ENCODE measurements at places on chromosomes 1 and 21.
A peak's percentile ranks its signal among the peaks of the same experiment; 100 is the strongest.

DNA sequence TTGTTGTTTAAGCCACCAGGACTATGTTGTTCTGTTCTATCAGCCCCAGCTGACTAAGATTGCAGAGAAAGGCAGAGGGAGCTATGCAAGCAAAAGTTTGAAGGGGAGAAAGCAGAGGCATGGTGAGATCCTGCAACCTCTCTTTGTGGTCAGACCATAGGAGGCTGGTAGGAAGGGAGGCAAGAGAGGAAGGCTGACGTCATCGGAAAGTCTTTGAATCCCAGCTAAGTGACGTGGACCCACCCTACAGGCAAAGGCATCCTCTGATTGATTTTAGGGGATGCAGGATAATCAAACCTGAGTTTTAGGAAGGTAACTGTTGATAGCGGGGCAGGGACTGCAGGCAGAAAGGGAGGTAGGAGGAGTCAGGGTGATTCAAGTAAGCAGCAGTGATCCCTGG lies 23.3 kb upstream of the TNNI1 start:
- no peak for DNase-seq

- no peak for DNase-seq
Measured at GRCh38 chr1:159279773-159280172, 22.4 kb upstream of the FCER1A start.

- no peak for DNase-seq
Measured at GRCh38 chr1:178659789-178660208, 65.2 kb upstream of the RALGPS2 start.

GRCh38 chr21:42835211-42835610 lies 44.1 kb downstream of the WDR4 start:
- DNase-seq = no peak

GRCh38 chr1:116123837-116124533 lies 12.8 kb downstream of the MAB21L3 start:
- DNase-seq = no peak

DNA sequence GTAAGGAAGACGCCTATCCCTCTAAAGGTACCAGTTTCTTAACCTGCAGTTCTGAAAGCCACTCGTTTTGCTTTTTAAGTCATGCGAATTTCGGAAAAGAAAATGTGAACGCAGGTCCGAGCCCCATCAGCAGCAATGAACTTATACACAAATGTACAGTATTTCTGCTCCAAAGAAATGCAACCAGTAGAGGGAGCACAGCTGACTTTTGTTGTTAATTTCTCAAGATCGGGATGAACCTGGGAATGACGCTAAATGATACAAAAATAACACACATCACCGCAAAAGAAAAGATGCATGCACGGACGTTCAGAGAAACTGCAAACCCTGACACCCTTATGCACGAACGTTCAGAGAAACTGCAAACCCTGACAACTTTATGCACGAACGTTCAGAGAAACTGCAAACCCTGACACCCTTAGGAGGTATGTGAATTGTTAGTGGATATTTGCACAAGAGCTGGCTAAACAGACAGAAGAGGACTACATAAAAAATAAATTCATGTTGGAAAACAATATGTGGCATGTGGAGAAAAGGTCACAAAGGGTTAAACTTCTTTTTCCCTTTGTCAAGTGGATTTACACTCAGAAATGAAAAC lies 3.5 kb upstream of the TIAM1 start:
- DNase-seq = no peak

DNA sequence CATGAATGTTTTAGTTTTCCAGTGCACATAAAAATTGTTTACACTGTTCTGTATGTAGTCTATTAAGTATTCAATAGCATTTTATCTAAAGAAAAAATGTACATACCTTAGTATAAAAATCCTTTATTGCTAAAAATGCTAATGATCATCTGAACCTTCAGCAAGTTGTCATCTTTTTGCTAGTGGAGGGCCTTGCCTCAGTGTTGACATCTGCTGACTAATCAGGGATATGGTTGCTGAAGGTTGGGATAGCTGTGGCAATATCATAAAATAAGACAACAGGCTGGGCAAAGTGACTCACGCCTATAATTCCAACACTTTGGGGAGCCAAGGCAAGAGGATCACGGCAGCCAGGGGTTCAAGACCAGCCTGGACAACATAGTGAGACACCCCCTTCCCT lies 9.0 kb downstream of the DYNLT5 start:
- DNase-seq = no peak

GRCh38 chr1:146035048-146035423 lies 13.5 kb upstream of the HJV start:
- DNase-seq = no peak

- DNase-seq = no peak
Measured at GRCh38 chr1:150557813-150558212, 8.6 kb downstream of the ADAMTSL4 start.

- no peak for DNase-seq
Measured at GRCh38 chr1:176178316-176178715, 28.8 kb downstream of the COP1 start.

DNA sequence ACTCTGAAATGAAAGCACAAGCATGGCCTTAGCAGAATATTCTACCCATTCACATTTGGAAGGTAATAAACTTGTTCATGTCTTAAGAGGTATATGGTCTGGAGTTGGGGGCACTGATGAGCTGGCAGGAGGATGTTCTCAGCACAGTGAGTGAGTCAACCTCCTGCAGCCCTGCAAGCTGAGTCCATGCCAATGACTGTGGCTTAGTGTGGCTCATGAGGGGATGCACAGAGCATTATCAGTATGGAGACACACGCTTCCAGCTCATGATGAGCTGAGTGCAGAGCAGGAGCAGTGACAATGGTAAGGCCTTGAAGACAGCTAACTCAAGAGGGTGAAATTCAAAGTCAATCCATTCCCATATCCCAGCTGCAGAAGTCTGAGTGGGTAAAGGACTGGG lies 102.3 kb downstream of the TNFSF18 start:
- DNase-seq = no peak

GRCh38 chr1:117821774-117822482 lies 107.5 kb downstream of the GDAP2 start:
- no peak for DNase-seq

GRCh38 chr1:243503155-243503554 lies 247.3 kb downstream of the SDCCAG8 start:
- DNase-seq = no peak

- DNase-seq = no peak
Measured at GRCh38 chr1:212137854-212138253, 102.3 kb downstream of the DTL start.

GRCh38 chr1:226980565-226981385 lies 40.7 kb downstream of the COQ8A start:
- no peak for DNase-seq

- peak; percentile 7 for DNase-seq
Measured at GRCh38 chr1:209866201-209866600, 38.4 kb downstream of the UTP25 start.

GRCh38 chr1:63703701-63704107 lies 70.1 kb upstream of the ROR1 start:
- DNase-seq = no peak

DNA sequence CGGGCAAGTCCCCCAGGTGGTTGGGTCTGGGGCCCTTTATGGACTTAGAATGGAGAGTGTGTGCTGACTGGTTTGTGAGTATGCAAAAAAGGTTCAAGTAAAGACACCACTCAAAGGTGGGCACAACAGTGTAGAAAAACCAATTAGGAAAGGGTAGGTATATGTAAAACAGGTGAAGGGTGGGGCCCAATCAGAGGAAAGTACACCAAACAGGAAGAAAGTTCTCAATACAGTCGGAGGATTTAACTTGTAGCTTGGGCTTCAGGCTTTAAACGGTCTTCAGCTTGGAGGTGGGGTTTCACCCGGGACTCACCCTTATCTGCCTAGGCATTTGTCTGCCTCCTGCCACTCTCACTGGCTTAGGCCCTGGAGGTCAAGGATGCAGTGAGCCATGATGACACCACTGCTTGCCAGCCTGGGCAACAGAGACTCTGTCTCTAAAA lies 6.8 kb upstream of the PUM1 start:
- no peak for DNase-seq

- no peak for DNase-seq
Measured at GRCh38 chr1:114111731-114112641, 41.7 kb downstream of the SYT6 start.

DNA sequence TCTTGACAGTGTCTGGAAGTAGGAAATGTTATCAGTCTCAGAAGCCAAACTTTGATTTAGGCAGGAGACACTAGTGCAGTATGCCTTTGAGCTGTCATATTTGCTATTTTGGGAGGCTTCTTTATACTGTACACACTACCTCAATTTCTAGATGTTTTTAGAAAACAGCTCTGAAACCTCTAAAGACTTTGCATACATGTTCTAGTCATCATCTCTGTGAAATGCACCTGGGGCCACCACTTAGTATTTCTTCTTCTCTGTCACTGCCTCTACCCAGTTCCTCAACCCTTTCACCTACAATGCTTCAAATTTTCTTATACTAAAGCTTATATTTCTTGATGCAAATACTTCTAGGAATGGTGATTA lies 29.1 kb upstream of the PLA2G4A start:
- DNase-seq = no peak

- DNase-seq = no peak
Measured at GRCh38 chr1:104467590-104467989, 717.9 kb downstream of the AMY1C start.

- no peak for DNase-seq
Measured at GRCh38 chr1:109559995-109560394, 11.6 kb downstream of the GNAI3 start.

- DNase-seq = no peak
Measured at GRCh38 chr1:167090314-167090942, at the start of gene GPA33. Gene GPA33, minus strand, starts transcription at chr1:167090377. Its CDS starts 90 bp downstream, at chr1:167090287.

DNA sequence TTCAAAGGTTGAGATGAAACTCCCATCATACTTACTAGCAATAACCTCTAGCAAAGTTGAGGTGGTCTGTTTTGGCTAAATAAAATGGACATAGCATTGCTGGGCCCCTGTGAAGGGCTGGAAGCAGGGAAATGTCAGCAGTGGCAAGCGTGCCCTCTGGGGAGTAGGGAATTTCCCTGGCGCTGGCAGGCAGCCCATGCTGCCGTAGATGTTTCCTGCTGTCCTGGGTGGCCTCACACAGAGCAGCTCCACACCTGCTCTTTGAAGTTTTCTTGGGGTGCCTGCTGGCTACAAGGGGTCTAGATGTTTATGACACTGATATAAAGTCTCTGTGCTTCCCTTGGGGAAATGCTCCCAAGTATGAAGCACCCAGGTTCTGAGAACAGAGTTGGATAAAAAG lies 30.2 kb downstream of the ADARB1 start:
- no peak for DNase-seq

DNA sequence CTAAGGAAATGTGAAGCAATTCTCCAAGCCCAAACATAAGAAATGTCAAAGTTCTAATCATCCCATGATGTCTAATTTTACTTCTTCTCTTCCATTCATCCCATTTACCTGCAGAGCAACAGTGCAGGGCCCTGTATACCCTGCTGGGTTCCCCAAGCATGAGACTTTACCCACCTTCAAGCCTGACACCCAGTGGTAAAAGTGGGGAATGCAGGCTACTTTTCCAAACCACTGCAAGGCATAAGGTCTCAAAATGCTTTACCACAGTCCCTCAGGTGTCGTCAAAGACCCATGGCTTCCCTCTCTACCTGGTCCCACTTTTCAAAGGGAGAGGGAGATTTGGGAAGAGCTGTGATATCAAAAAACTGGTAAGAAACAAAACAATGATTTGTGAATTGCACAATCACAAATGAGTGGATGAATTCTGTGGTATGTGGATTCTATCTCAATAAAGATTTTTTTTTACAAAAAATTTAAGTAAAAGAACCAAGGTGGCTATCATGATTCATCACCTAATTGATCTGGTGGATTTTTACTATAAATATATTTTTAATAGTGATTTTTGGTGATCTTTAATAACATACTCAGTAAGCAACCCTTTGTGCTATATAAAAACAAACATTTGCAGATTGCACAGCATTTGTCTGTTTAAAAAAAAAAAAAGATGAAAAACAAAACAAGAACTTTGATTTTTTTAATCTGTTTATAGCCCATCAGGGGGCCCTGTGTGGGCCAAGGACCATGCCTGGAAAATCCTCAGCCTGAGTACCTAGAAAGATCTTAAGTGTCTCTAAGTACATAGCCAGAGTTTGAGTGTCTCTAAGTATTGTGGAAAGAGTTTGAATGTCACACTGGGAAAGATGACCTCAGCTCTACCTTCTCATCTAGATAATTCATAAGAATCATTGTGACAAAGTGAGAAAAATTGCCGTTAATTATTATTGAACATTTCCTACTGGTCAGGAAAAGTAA lies 73.1 kb upstream of the GJB5 start:
- no peak for DNase-seq
